Activated naive CD4-positive, alpha-beta T cell treated with anti-CD3 and anti-CD28 coated beads, Interleukin-2, amount 50 U/mL, for 72 hours (primary cell): ENCODE measurements at places on chromosomes 6 and 20. TPM values are rescaled to one million over a fixed set of nuclear protein-coding genes. Genes with fewer than 3 reads are reported as not detected.

Gene DEFB124
- total RNA-seq = not detected

Gene SLC12A5
- total RNA-seq = 0.34 TPM

Gene C20orf144
- 0.43 TPM for total RNA-seq

Gene ZNF391
- 6.1 TPM for total RNA-seq

Gene ZKSCAN4
- 2.4 TPM for total RNA-seq

Gene NCOA5
- total RNA-seq = 2.2 TPM

Gene KCNK16
- not detected for total RNA-seq

Gene NFATC2
- total RNA-seq = 39.4 TPM

Gene HLA-DQB2
- total RNA-seq = not detected

Gene GFRA4
- not detected for total RNA-seq

Gene CD24
- total RNA-seq = 1.9 TPM

Gene GJA1
- 0.08 TPM for total RNA-seq

Gene TCP11
- total RNA-seq = not detected

Gene HSPA12B
- total RNA-seq = not detected

Gene UNC5CL
- total RNA-seq = 2.8 TPM

Gene LTV1
- 30.0 TPM for total RNA-seq

Gene LHFPL5
- not detected for total RNA-seq

Gene EPHA7
- not detected for total RNA-seq

Gene KCNQ5
- total RNA-seq = 7.3 TPM

Gene WFDC10A
- total RNA-seq = not detected

Gene CYP24A1
- total RNA-seq = not detected

Gene OTOR
- total RNA-seq = not detected

Gene PDE7B
- 0.93 TPM for total RNA-seq

Gene TFAP2D
- not detected for total RNA-seq

Gene SIM1
- not detected for total RNA-seq

Gene RPS6KA2
- total RNA-seq = 4.0 TPM

Gene IL17A
- total RNA-seq = 0.14 TPM

Gene CFB
- 1.9 TPM for total RNA-seq

Gene C6orf163
- 2.7 TPM for total RNA-seq

Gene MAP3K7
- total RNA-seq = 36.4 TPM

Gene KLC4
- 19.9 TPM for total RNA-seq

Gene CLPSL2
- not detected for total RNA-seq

Gene PLA2G7
- total RNA-seq = not detected

Gene THEMIS
- 50.8 TPM for total RNA-seq

Gene SYS1
- total RNA-seq = 33.3 TPM

Gene FAM83B
- not detected for total RNA-seq

Gene DOK5
- total RNA-seq = 17.3 TPM

Gene PPP1R16B
- 45.5 TPM for total RNA-seq

Gene VSX1
- total RNA-seq = not detected

Gene DBNDD2
- total RNA-seq = 22.7 TPM

Gene DEF6
- 107 TPM for total RNA-seq
